Foreskin fibroblast (primary cell): ENCODE measurements at places on chromosomes 6 and 20.
A peak's percentile ranks its signal among the peaks of the same experiment; 100 is the strongest.

DNA sequence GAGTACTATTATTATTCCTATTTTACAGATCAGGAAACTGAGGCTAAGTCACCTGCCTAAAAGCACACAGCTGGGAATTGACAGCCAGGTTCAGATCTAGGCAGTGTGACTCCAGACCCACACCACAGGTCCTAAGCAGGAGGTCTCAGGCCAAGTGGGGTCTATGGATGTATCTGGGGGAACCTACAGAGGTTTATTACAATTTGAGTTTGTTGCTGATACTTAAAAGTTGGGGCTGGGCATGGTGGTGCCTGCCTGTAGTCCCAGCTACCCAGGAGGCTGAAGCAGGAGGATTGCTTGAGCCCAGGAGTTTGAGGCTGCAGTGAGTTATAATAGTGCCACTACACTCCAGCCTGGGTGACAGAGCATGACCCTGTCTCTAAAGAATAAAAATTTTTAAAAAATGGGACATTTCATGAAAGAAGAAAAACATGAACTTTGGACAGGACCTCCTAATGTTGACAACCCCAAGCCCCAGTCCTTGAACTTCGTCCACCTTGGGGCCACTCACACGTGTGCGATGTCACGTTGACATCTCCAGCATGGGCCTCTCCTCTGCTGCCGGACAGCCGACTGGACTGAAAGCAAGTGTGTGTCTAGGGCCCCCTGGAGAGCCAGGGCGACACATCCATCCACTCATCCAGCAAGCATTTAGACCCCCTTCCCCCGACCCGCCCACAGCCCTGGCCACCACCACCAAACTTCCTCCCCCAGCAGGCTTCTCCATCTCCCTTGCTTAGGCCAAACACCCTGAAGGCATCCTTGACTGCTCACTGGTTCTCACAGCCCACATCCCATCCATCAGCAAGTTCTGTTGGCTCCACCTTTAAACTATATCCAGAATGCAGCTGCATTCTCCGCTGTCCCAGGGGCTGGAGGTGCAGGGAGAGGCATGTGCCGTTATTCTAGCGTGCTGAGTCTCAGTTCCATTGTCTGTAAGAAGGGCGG, 40.0 kb downstream of the NOL4L start:
- DNase-seq = peak; percentile 25

- peak; percentile 2 for DNase-seq
These were observed 296.6 kb upstream of the MANEA start for GRCh38 chr6:95280686-95281273.

DNA sequence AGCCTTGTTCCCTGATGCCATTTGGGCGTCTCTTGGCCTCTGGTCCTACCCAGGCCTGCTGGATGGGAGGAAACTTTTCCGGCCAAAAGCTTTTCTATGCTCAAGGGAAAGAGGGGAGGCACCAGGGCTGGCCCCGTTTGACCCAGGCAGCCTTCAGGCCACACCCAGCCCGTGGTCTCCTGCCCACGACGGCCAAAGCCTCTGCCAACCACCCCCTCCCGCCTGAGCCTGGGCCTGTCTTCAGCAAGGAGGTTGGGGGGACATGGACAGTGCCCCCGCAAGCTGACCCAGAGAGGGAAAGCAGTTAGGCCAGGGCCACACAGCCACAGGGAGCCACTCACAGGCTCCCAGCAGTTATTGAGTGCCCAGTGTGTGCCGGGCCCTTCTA, 49.5 kb downstream of the SRC start:
- DNase-seq = no peak

DNA sequence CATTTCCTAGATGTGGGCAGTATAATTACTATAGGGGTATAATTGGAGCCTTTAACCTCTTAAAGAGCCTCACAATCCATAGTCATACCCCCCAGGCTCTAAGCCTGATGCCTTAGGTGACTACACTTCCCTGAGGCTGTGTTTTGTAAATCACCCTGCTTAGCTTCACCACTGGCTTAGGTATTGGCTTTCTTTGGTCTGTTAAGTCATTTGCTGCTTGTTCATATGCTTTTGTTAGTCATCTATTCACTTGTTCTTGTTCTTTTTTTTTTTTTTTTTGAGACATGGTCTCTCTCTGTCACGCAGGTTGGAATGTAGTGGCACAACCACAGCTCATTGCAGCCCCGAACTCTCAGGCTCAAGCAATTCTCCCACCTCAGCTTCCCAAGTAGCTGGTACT, 26.7 kb downstream of the KAT14 start:
- peak; percentile 8 for DNase-seq

DNA sequence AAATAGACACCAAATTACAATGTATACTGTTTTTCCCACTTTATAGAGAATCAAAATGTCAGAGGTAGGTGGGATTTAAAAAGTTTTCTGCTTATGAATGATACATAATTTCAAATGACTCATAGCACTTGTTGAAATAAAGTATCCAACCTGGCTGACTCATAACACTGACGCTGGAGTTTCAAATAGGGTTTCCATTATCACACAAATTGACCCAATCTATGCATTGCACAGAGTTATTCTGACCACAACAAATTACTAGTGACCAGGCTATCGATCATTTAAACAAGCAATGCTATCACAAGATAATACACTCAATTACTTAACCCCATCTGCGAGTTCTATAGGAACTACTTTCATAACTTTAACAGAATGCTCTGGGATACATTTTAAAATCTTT, 31.9 kb upstream of the PRELID3B start:
- no peak for DNase-seq

DNA sequence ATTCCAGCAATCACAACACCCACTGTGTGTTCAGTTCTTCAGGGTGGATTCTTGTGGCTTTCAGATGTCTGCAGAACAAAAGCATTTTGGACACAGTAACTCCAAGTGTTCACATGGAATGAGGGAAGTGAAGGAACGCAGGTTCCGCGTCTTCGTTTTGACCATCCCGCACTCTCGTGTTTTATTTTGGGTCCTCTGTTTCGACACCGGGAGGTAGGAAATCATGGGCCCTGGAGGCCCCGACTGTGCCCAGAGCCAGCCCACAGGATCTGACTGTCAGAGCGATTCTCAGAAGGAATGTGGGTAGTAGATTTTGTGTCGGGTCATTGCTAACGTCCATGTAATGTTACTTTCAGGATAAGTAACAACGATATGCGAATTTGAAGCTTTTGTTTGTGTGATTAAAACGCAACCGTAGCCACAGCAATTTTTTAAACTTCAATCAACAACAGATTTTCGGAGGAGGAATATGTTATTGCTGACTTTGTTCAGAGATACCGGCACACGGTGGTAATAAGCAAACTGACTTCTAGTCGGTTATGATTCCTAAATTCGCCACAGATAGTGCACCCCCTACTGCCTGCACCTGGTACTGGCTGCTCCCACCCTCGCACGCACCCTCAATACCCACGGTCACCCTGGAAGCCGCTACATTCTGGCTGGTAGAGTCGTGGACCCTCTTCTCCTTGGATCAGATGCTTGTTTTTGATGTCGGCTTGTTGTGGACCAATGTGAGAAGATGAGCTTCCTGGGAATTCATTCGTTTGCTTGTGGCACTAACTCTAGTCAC, 10.5 kb downstream of the NPEPL1 start:
- no peak for DNase-seq

DNA sequence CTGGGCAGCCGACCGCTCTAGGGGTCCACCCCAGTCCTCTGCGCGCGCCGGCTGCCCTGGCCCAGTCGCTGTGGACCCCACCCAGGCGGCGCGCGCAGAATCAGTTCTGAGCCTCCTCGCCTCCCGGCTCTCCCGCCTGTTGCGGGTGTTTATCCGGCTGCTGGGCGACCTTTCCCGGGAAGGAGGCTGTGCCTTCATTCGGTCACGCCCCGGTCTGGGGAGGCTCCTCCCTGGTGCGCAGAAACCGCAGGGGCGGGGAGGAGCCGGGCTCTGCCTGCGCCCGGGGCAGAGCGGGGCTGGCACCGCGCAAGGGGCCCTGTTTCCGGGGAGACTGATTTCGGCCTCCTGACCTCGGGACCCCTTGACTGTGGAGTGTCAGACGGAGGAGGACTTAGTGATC, 80.8 kb upstream of the EYS start:
- DNase-seq = no peak

DNA sequence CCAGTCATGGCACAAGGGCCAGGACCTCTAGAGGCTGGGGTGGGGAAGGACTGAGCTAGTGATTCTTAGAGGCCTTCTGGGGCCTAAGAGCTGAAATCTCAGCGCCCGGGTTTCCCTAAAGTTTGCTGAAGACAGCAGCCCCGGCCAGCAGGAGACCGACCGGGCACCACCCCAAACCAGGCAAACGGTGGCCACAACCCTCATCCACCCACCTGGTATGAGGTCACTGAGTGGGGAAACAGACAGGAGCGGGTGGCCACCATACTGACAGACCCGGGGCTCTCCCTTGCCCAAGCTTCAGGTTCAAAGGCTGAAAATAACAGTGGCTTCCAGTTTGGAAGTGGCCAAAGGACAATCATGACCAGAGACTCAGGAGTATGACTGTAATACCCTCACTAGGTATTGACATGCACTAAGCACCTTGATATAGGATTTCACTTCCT, 35.0 kb upstream of the ID1 start:
- no peak for DNase-seq

GRCh38 chr20:25065625-25066338, 7.8 kb upstream of the ACSS1 start:
- DNase-seq = peak; percentile 80

DNA sequence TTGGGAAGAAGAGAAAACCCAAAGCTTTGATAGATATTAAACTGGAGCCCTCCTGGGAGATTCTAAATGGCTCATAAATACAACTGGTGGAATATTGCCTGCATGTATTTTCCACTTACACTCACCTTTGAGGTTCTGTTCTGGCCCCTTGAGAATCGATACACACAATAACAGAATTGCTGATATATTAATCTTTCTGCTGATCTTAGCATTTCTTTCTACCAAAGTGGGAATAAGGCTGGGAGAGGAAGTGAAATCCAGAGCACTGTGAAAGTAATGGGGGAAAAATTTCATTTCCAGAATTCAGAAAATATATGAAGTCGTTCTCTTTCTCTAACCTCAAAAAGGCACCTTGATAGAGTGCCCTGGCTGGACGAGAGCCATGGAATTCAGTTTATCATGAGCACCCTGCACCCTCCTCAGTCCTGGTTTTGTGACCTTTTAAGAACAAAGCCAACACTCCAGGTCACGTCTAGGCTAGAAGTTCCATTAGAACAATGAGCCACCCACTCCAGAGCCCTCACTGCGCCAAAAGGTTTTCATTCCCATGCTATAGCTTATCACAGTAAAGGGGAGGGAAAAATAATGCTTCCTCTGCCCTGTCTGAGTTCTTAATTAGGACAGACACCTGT, 244.5 kb downstream of the CD83 start:
- DNase-seq = no peak

DNA sequence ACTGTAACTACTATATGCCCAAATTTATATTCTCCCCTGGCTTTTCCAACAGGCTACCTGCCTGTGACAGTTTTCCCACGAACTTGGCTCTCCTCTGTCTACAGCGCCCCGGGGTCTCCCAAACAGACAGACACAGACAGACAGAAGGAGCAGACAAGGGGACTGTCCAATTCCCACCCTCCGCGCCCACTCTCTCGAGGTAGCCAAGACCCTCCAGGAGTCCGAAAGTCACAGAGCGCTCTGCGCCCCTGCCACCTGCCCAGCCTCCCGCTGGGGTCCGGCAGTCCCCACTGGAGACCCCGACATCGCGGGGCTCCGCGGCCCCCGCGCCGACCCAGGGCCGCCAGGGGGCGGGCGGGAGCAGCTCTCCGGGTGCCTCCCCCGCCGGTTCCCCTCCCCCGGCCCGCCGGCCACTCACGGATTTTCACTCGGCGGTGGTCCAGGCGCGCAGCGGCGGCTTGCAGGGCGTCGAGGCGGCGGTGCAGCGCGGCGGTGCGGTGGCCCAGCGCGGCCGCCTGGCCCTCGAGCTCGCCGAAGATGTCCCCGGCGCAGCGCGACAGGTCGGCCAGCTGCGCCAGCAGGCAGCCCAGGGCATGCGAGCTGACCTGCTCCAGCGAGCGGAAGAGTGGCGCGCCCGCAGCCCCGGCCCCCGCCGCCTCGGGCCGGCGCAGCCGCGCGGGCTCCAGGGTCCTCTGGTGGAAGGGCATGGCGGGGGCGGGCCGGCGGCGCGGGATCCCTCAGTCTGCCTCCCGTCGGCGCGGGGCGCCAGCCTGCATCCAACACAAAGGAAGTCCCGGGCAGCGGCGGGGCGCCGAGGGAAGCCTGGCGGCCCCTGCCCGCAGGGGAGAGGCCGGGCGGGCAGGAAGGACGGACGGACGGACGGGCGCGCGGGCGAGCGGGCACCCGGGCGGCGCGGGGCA, 81.3 kb upstream of the CCDC28A start:
- peak; percentile 87 for DNase-seq

- no peak for DNase-seq
These were observed 141.3 kb downstream of the TRMT11 start for GRCh38 chr6:126127659-126128058.

- no peak for DNase-seq
These were observed 296.8 kb upstream of the RSPO3 start for GRCh38 chr6:126821706-126822105.

- peak; percentile 7 for DNase-seq
These were observed 182.6 kb downstream of the ERMARD start for GRCh38 chr6:169933839-169934698.

DNA sequence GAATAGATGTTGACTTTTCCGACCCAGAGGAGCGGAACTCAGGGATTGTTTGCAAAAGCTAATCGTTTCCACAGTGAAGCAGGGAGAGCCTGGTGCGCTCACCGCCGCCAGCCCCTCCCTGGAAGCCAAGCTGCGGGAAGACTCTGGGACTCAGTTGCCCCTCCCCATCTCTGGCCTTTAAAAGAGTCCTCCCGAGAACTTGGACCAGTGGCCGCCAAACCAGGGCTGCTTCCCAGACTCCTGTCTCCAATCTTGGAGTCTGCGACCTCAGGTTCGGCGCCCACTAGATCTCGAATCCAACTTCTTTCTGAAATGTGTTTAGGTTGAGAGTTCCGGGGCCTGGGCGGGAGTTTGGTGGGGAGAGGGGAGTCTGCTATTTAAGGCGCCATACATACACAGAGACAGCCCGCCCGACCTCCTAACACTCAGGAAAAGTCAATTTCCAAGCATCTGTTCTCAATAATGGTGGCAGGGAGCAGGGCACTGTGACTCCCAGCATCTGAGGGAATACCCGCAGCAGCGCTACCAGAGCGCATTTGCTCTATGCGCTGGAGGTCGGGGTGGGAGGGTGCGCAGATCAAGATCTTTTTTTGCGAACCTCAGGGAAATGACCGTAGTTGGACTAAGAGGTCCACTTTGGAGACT, 800 bp upstream of the GRIK2 start:
- DNase-seq = no peak

- DNase-seq = no peak
These were observed 193.5 kb downstream of the MYLK4 start for GRCh38 chr6:2557181-2557720.

DNA sequence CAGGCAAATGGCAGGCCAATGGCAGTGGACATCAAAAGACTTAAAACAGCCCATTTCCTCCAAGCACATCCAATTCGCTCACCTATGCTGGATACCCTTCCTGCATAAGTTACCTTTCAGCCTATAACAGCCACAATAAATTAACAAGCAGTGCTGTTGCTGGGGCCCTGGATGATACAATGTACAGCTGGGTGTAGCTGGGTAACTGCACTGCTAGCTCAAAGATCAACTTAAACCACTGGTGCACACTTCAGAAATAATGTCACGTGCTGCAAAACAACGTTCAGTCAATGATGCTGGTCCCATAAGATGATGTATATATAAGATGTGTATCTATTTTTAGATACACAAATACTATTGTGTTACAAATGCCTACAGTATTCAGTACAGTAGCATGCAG, 13.6 kb downstream of the IL20RA start:
- no peak for DNase-seq

GRCh38 chr6:163209005-163209404, 205.5 kb upstream of the QKI start:
- no peak for DNase-seq
